Sigmoid colon (tissue), 7 donors: ENCODE measurements at places on chromosomes 7 and 10. TPM values are rescaled to one million over a fixed set of nuclear protein-coding genes. Genes with fewer than 3 reads are reported as not detected.

- peak overlapping the region; percentile 83 for H3K27ac ChIP-seq
- H3K27me3 ChIP-seq, result no peaks in the 10 kb centered on the region
- no peak overlapping the region for H3K4me3 ChIP-seq
- peak; percentile 77 for DNase-seq
- H3K36me3 ChIP-seq, result no peaks in the 10 kb centered on the region
Observed at GRCh38 chr10:3468919-3469638, 296.5 kb upstream of the PITRM1 start.

GRCh38 chr10:117053482-117053881, 48.5 kb upstream of the SHTN1 start:
- H3K27me3 ChIP-seq, result no peaks in the 10 kb centered on the region
- H3K27ac ChIP-seq, result no peak overlapping the region
- H3K4me3 ChIP-seq, result no peak overlapping the region
- H3K4me1 ChIP-seq, result no peaks in the 10 kb centered on the region

GRCh38 chr7:138654616-138655015, 46.5 kb downstream of the SVOPL start:
- H3K27me3 ChIP-seq, result no peaks in the 10 kb centered on the region
- no peak overlapping the region for H3K27ac ChIP-seq
- no peaks in the 10 kb centered on the region for H3K4me1 ChIP-seq
- no peaks in the 10 kb centered on the region for H3K36me3 ChIP-seq
- H3K4me3 ChIP-seq, result no peak overlapping the region
- DNase-seq, result no peak

GRCh38 chr10:118590334-118590733, 5.1 kb downstream of the PRLHR start:
- no peak overlapping the region for H3K27ac ChIP-seq
- peaks cover 31% of the 10 kb centered on the region for H3K27me3 ChIP-seq
- H3K4me3 ChIP-seq, result no peak overlapping the region
- no peaks in the 10 kb centered on the region for H3K36me3 ChIP-seq

- no peaks in the 10 kb centered on the region for H3K36me3 ChIP-seq
- no peak overlapping the region for H3K27ac ChIP-seq
- no peaks in the 10 kb centered on the region for H3K27me3 ChIP-seq
- no peak for DNase-seq
- H3K4me3 ChIP-seq, result no peak overlapping the region
- no peaks in the 10 kb centered on the region for H3K4me1 ChIP-seq
Observed at GRCh38 chr10:17217631-17218232, 10.3 kb upstream of the VIM start.

DNA sequence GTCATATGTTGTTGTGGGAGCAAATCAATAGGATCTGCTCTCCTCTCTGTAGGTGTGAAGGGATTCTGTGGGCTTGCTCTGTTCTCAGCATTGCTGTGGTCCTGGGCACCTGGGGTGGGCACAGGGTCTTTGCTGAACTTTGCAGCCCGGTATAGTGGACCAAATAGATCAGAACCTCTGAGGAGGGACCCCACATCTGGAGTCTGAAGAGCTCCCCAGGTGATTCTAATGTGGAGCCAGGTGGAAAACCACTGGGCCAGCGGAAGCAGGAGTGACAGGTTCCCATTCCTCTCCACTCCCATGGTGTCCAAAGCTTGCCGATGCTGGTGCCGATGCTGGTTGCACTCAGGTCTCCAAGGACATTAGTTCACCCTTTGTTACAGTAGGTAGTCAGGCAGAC, 257.2 kb downstream of the GLRX3 start:
- no peak overlapping the region for H3K4me3 ChIP-seq
- H3K27ac ChIP-seq, result no peak overlapping the region
- no peaks in the 10 kb centered on the region for H3K27me3 ChIP-seq
- H3K36me3 ChIP-seq, result no peaks in the 10 kb centered on the region
- no peaks in the 10 kb centered on the region for H3K4me1 ChIP-seq

GRCh38 chr7:90688810-90689209, 92.7 kb downstream of the CDK14 start:
- H3K36me3 ChIP-seq, result no peaks in the 10 kb centered on the region
- DNase-seq, result no peak
- H3K27ac ChIP-seq, result no peak overlapping the region
- no peaks in the 10 kb centered on the region for H3K4me1 ChIP-seq

- no peaks in the 10 kb centered on the region for H3K27me3 ChIP-seq
- DNase-seq, result no peak
- H3K27ac ChIP-seq, result peak overlapping the region; percentile 49
Observed at GRCh38 chr10:24343686-24344085, 134.7 kb downstream of the KIAA1217 start.

DNA sequence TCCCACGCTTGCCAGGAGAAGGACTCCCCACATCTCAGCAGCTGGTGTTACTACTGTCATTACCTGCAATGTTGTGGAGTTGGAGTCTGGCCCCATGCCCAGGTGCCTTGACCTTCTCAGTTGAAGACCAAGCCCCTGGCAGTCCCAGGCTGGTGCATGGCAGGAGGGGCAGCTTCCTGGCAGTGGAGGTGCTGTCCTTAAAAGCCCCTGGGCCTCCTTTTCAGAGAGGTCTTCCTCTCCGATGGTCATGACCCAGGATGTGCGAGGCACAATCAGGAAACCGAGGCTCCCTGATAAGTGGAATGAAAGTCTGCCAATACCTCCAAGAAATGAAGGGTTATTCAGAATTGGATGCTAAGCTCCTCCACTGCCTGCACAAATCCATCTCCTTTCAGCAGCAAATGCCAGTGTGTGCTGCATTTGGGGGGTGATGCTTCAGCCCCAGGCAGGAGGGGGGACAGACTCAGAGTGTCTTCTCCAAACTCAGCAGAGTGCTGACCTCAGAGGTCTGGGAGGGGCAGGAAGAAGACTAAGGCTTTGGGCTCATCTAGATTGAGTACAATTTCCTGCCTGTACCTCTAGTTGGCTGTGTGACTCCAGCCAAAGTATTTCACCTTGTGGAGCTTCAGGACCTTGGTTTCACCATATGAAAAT, 97.0 kb upstream of the DDC start:
- H3K4me3 ChIP-seq, result no peak overlapping the region
- H3K27me3 ChIP-seq, result no peaks in the 10 kb centered on the region
- no peak for DNase-seq
- no peaks in the 10 kb centered on the region for H3K36me3 ChIP-seq

DNA sequence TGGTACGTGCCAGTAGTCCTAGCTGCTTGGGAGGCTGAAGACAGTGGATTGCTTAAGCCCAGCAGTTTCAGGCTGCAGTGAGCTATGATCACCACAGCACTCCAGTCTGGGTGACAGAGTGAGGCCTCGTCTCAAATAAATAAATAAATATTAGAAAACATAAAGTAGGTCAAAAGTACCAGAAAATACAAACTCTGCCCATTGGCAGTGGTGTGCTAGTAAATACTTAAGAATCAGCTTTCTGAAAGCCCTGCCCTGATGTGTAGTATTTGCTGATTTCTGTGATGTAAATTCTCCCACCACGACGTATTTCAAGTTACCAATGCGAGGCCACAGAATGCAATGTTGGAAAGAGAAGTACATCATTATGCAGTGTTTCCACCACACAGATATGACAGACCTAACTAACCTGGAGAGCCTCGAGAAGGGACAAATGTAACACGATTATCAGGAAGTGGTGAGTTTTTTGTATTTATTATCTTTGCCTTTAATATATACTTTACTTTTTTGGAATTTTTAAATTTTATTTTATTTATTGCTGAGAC, 11.8 kb upstream of the MAP3K8 start:
- H3K4me1 ChIP-seq, result no peaks in the 10 kb centered on the region
- peak overlapping the region; percentile 69 for H3K27ac ChIP-seq
- no peak overlapping the region for H3K4me3 ChIP-seq

- no peak overlapping the region for H3K4me3 ChIP-seq
- no peaks in the 10 kb centered on the region for H3K4me1 ChIP-seq
- no peak overlapping the region for H3K27ac ChIP-seq
- H3K36me3 ChIP-seq, result no peaks in the 10 kb centered on the region
- H3K27me3 ChIP-seq, result no peaks in the 10 kb centered on the region
- no peak for DNase-seq
Observed at GRCh38 chr10:58086144-58086762, 181.4 kb downstream of the IPMK start.

- H3K27ac ChIP-seq, result no peak overlapping the region
- H3K4me1 ChIP-seq, result no peaks in the 10 kb centered on the region
- H3K4me3 ChIP-seq, result no peak overlapping the region
- no peaks in the 10 kb centered on the region for H3K27me3 ChIP-seq
- H3K36me3 ChIP-seq, result no peaks in the 10 kb centered on the region
- no peak for DNase-seq
Observed at GRCh38 chr7:11548532-11548931, 283.5 kb downstream of the THSD7A start.

DNA sequence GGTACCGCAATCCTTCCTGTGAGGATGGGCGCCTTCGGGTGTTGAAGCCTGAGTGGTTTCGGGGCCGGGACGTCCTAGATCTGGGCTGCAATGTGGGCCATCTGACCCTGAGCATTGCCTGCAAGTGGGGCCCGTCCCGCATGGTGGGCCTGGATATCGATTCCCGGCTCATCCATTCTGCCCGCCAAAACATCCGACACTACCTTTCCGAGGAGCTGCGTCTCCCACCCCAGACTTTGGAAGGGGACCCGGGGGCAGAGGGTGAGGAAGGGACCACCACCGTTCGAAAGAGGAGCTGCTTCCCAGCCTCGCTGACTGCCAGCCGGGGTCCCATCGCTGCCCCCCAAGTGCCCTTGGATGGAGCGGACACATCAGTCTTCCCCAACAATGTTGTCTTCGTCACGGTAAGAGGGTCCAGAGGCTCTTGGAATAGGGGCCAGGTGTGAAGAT, 1.7 kb downstream of the MEPCE start:
- peak overlapping the region; percentile 85 for H3K4me3 ChIP-seq
- H3K36me3 ChIP-seq, result peaks cover 8% of the 10 kb centered on the region
- DNase-seq, result peak; percentile 70

GRCh38 chr10:31133792-31134310, 102.2 kb upstream of the ZNF438 start:
- H3K27me3 ChIP-seq, result no peaks in the 10 kb centered on the region
- DNase-seq, result peak; percentile 92
- no peaks in the 10 kb centered on the region for H3K36me3 ChIP-seq
- peak overlapping the region; percentile 89 for H3K27ac ChIP-seq
- peaks cover 46% of the 10 kb centered on the region for H3K4me1 ChIP-seq

DNA sequence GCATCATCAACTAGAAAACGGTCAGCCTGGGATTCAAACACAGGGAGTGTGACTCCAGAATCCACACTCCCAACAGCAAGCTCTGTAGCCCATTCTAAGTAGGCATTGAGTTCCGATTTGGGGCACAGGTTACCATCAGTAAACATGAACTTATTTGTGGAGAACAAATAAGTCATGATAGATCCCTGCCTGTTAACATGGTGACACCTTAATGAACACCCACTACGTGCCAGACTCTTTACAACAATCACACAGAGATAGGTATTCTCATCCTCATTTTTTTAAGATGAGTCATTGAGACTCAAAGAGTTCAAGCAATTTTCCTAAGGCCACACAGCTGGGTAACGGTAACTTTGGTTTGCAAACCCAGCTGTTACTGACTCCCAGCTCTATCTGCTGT, 91.5 kb downstream of the LYZL2 start:
- no peaks in the 10 kb centered on the region for H3K4me1 ChIP-seq
- no peak for DNase-seq
- H3K36me3 ChIP-seq, result no peaks in the 10 kb centered on the region
- no peak overlapping the region for H3K4me3 ChIP-seq
- H3K27me3 ChIP-seq, result no peaks in the 10 kb centered on the region
- H3K27ac ChIP-seq, result peak overlapping the region; percentile 49

The TCAF2 gene
- 2.9 TPM for total RNA-seq

The ATG9B gene
- total RNA-seq, result not detected

The ZWINT gene
- total RNA-seq, result 5.7 TPM

The CCL26 gene
- total RNA-seq, result not detected

The PIP gene
- total RNA-seq, result not detected

The PBLD gene
- 4.6 TPM for total RNA-seq
